WTC11 (cell line): ENCODE measurements at places on chromosomes 7 and 10. TPM values are rescaled to one million over a fixed set of nuclear protein-coding genes. Genes with fewer than 3 reads are reported as not detected.

- no peak overlapping the region for H3K4me3 ChIP-seq
- H3K4me1 ChIP-seq = no peaks in the 10 kb centered on the region
- no peaks in the 10 kb centered on the region for H3K36me3 ChIP-seq
Observed at GRCh38 chr10:19245889-19246752, 197.5 kb downstream of the MALRD1 start.

GRCh38 chr10:33422471-33423153 is 88.1 kb upstream of the NRP1 start:
- H3K4me3 ChIP-seq = no peak overlapping the region
- no peaks in the 10 kb centered on the region for H3K27me3 ChIP-seq
- H3K4me1 ChIP-seq = peaks cover 26% of the 10 kb centered on the region
- no peaks in the 10 kb centered on the region for H3K36me3 ChIP-seq

GRCh38 chr7:40097728-40098127 is 36.7 kb downstream of the MPLKIP start:
- H3K4me1 ChIP-seq = peaks cover 24% of the 10 kb centered on the region
- peaks cover 20% of the 10 kb centered on the region for H3K36me3 ChIP-seq
- peak overlapping the region; percentile 76; the same call in 1 of the 2 replicates for H3K27ac ChIP-seq
- no peak overlapping the region for H3K4me3 ChIP-seq
- H3K27me3 ChIP-seq = no peaks in the 10 kb centered on the region

GRCh38 chr10:58574058-58574457 is 61.4 kb downstream of the BICC1 start:
- no peaks in the 10 kb centered on the region for H3K27me3 ChIP-seq
- H3K4me3 ChIP-seq = no peak overlapping the region
- H3K36me3 ChIP-seq = no peaks in the 10 kb centered on the region
- no peak for DNase-seq
- H3K4me1 ChIP-seq = peaks cover 9% of the 10 kb centered on the region

- no peak overlapping the region for H3K27ac ChIP-seq
- DNase-seq = no peak
- H3K36me3 ChIP-seq = no peaks in the 10 kb centered on the region
Observed at GRCh38 chr10:93464776-93465388, 17.3 kb downstream of the MYOF start.

FZD1 gene
- 2.0 TPM in 3 replicates for total RNA-seq

FKBP6 gene
- 0.09 to 0.11 TPM in 2 of 3 replicates, not detected in the other for total RNA-seq

- peaks cover 27% of the 10 kb centered on the region for H3K4me1 ChIP-seq
- no peak overlapping the region for H3K27ac ChIP-seq
- no peak overlapping the region for H3K4me3 ChIP-seq
- no peaks in the 10 kb centered on the region for H3K36me3 ChIP-seq
- DNase-seq = no peak
Observed at GRCh38 chr10:52464368-52465124, 150.5 kb downstream of the DKK1 start.

DNA sequence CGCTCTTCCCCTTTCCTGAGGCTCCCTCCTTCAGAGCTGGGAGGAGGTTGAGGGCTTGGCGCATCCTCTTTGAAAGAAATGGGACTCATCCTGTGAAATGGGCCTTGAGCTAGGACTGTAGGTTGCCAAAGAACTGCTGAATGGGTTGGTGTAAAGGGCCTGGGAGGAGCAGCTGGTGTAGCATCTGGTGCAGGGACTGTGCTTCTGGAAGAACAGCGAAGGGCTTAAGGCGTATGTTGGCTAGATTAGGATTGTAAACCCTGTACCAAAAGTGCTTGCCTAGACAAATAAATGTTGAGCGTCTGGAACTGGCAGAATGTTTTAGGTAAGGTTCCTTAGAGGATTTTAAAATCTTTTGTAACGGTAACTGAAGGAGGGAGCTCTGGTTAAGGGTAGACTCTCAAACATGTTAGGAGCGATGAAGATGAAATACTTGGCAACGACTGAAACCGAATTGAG is 563 bp downstream of the STAM start:
- peak overlapping the region; percentile 100 for H3K27ac ChIP-seq
- peaks cover 21% of the 10 kb centered on the region for H3K4me1 ChIP-seq
- no peak for DNase-seq
- peaks cover 16% of the 10 kb centered on the region for H3K36me3 ChIP-seq
- H3K4me3 ChIP-seq = peak overlapping the region; percentile 94

GRCh38 chr7:83984076-83984475 is 210.5 kb downstream of the SEMA3A start:
- no peaks in the 10 kb centered on the region for H3K4me1 ChIP-seq
- no peak for DNase-seq
- H3K27me3 ChIP-seq = no peaks in the 10 kb centered on the region
- no peak overlapping the region for H3K27ac ChIP-seq

DNA sequence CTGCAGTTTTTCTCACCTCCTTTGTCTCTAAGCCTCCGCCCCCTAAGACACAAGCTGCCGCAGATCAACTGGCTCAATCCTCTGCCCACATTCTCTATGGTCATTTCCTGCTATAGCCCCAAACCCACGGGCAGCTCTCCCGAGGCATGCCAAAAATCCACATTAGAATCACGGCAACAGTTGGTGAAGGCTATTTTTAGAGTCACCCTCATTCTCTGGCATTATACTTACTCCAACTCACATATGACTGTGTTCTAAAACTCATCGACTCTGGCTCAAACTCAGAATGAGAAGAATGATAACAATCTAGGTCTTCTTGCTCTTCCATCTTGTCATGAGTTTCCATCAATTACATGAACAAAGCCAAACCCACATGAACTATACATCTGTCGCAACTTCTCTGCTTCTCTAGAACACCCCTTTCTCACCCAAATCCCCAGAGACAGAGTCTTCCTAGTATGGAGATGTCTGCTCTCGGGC is 10.9 kb upstream of the KIAA1549 start:
- H3K36me3 ChIP-seq = peaks cover 12% of the 10 kb centered on the region
- DNase-seq = no peak
- H3K4me3 ChIP-seq = no peak overlapping the region
- H3K27ac ChIP-seq = no peak overlapping the region
- H3K27me3 ChIP-seq = no peaks in the 10 kb centered on the region
- no peaks in the 10 kb centered on the region for H3K4me1 ChIP-seq

- H3K4me1 ChIP-seq = no peaks in the 10 kb centered on the region
- H3K36me3 ChIP-seq = peaks cover 66% of the 10 kb centered on the region
- H3K27me3 ChIP-seq = 0 out of 2 replicates have a peak, but pooled peaks cover 2% of the 10 kb centered on the region
- DNase-seq = no peak
Observed at GRCh38 chr7:141776374-141776773, at the start of gene TAS2R4. Gene TAS2R4, plus strand, starts transcription at chr7:141776674. Its CDS starts 1,815 bp downstream, at chr7:141778489.

MRPL43 gene
- 81.0 to 91.3 TPM (median 85.9 TPM) in 3 replicates for total RNA-seq

- no peak overlapping the region for H3K4me3 ChIP-seq
- H3K27ac ChIP-seq = no peak overlapping the region
Observed at GRCh38 chr10:132817701-132818211, 31.8 kb upstream of the NKX6-2 start.

COL1A2 gene
- 81.2 to 96.6 TPM (median 88.1 TPM) in 3 replicates for total RNA-seq

GRCh38 chr7:139871820-139872219 is 42.8 kb downstream of the TBXAS1 start:
- H3K4me1 ChIP-seq = no peaks in the 10 kb centered on the region
- DNase-seq = no peak
- H3K4me3 ChIP-seq = no peak overlapping the region
- no peaks in the 10 kb centered on the region for H3K36me3 ChIP-seq
- no peaks in the 10 kb centered on the region for H3K27me3 ChIP-seq

DNA sequence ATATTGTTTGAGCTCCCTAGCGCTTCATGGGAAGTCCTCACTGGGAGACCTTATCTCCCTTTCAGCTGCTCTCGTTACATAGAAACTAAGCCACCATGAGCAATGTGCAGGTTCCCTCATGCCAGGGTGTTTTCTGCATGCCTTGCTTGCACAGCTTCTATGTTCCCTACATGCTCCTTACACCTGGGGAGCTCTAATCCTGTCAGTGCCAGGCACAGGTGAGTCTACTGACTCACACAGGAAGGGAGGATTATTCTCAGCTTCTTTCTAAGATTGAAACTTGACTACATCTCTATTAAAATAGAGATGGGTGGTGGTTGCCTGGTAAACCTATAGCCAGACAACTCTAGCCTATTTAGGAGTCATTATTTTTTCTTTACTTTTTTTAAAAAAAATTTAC is 375.7 kb upstream of the CDC14C start:
- H3K27me3 ChIP-seq = no peaks in the 10 kb centered on the region
- peaks cover 12% of the 10 kb centered on the region for H3K4me1 ChIP-seq
- H3K27ac ChIP-seq = no peak overlapping the region
- H3K36me3 ChIP-seq = no peaks in the 10 kb centered on the region
- no peak overlapping the region for H3K4me3 ChIP-seq
- no peak for DNase-seq

DNA sequence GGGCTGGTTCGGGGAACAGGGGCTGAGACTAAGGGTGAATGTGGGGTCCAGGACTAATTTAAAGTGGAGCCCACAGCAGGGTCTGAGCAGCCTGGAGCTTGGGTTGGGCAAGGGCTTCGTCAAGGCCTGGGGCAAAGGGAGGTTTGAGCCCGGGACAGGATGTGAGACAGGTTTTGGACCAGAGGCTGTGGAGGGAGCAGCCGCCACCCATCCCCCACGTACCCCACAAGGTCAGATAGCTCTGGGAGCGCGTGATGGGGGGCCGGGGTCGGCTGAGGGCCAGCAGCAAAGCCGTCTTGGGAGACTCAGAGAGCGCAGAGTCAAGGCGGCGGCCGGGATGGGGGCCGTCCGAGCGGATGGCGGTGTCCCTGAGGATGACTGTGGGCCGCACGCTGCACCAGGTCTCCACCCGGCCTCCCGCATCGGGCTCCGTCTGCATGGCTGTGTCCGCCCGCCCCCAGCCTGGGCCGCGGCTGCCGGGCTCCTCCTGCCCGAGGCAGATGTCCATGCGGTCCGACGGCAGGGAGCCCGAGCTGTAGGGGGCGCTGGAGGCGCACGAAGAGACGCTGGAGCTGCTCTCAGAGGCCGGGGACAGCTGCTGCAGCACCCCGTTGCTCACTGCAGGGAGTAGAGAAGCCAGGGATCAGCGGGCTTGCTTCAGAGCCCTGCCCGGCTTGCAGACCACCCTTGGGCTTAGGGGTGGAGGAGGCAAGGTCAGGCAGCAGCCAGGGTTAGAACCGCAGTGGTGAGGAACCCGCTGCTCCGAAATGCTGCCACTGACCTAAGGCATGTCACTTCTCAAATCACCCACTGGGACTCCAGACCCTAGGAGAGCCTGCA is 12.1 kb downstream of the PDZD7 start:
- peaks cover 64% of the 10 kb centered on the region for H3K27me3 ChIP-seq
- DNase-seq = peak; percentile 95
- H3K4me1 ChIP-seq = peaks cover 15% of the 10 kb centered on the region
- no peaks in the 10 kb centered on the region for H3K36me3 ChIP-seq

GIMAP4 gene
- 0.28 to 0.39 TPM (median 0.30 TPM) in 3 replicates for total RNA-seq

DNA sequence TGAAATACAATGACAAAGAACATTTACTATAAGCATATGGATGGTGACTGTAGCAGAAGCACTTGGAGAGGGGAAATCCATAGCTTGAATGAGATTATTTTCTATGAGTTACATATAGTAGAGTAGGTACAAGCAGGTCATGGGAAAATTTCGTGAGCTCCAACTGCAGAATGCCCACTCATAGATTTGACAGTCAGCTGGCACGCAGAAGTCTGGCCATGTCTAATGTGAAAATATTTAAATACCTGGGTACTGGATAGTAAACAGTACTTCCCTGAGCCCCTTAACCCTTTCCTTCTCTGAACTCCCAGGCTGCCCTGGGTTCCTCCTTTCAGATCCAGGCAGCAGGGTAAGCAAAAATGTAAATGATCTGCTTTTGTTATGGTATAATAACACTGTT is 209.7 kb downstream of the OTUD1 start:
- DNase-seq = no peak
- H3K36me3 ChIP-seq = no peaks in the 10 kb centered on the region
- H3K27me3 ChIP-seq = no peaks in the 10 kb centered on the region
- no peak overlapping the region for H3K4me3 ChIP-seq

GRCh38 chr7:144416341-144416740 is 12.8 kb upstream of the NOBOX start:
- H3K27me3 ChIP-seq = no peaks in the 10 kb centered on the region; the same call in 1 of the 2 replicates
- H3K4me3 ChIP-seq = no peak overlapping the region
- peaks cover 15% of the 10 kb centered on the region for H3K4me1 ChIP-seq
- no peak overlapping the region for H3K27ac ChIP-seq
- H3K36me3 ChIP-seq = peaks cover 23% of the 10 kb centered on the region

CYP3A7 gene
- not detected in 3 replicates for total RNA-seq

CUZD1 gene
- 3.5 to 4.4 TPM (median 3.8 TPM) in 3 replicates for total RNA-seq

CLCN1 gene
- 0.23 to 0.46 TPM (median 0.28 TPM) in 3 replicates for total RNA-seq

- no peak overlapping the region for H3K4me3 ChIP-seq
- H3K36me3 ChIP-seq = peaks cover 64% of the 10 kb centered on the region
- H3K27ac ChIP-seq = no peak overlapping the region
- no peaks in the 10 kb centered on the region for H3K4me1 ChIP-seq
- DNase-seq = no peak
Observed at GRCh38 chr7:99014113-99014985, 129.6 kb downstream of the SMURF1 start.

DNA sequence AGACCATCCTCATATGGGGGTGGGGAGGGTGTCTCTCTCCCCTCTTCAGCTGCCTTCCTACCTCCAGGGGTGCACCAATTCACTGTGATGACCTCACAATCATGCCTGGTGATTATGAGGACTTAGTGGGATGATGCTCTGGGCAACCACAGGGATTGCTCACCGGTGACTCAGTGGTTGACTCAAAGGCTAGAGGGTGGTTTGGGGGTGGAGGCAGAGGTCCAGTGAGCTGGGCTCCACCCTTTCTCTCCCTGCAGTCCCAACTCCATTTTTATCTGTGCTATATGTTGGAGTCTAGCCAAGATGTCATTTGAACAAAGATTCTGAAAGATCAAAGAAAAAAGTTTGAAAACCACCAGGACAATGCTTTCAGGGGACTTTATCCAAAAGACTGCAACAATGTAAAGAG is 286.9 kb downstream of the KCNMA1 start:
- no peaks in the 10 kb centered on the region for H3K36me3 ChIP-seq
- no peak for DNase-seq
- H3K27ac ChIP-seq = no peak overlapping the region
- H3K27me3 ChIP-seq = no peaks in the 10 kb centered on the region
- H3K4me1 ChIP-seq = no peaks in the 10 kb centered on the region
- H3K4me3 ChIP-seq = no peak overlapping the region

GRCh38 chr7:107070710-107071109 is 26.2 kb downstream of the PRKAR2B start:
- H3K4me3 ChIP-seq = no peak overlapping the region
- peaks cover 3% of the 10 kb centered on the region; the same call in 1 of the 2 replicates for H3K36me3 ChIP-seq
- no peaks in the 10 kb centered on the region for H3K27me3 ChIP-seq
- H3K4me1 ChIP-seq = peaks cover 29% of the 10 kb centered on the region
- no peak overlapping the region for H3K27ac ChIP-seq
- no peak for DNase-seq

GRCh38 chr10:84308481-84309304 is 19.7 kb upstream of the CCSER2 start:
- no peak overlapping the region for H3K4me3 ChIP-seq
- DNase-seq = no peak
- no peaks in the 10 kb centered on the region for H3K36me3 ChIP-seq
- H3K4me1 ChIP-seq = peaks cover 16% of the 10 kb centered on the region

SFRP5 gene
- 2.4 to 3.5 TPM (median 3.1 TPM) in 3 replicates for total RNA-seq

- peak; percentile 7 for DNase-seq
- H3K4me1 ChIP-seq = peaks cover 21% of the 10 kb centered on the region
- H3K4me3 ChIP-seq = peak overlapping the region; percentile 36
Observed at GRCh38 chr7:101813402-101814019, 3.9 kb upstream of the CUX1 start.

TMEM225B gene
- 0.78 to 0.81 TPM (median 0.78 TPM) in 3 replicates for total RNA-seq
